ENCODE measurements at places on chromosomes 16 and 17. TPM values are rescaled to one million over a fixed set of nuclear protein-coding genes. Genes with fewer than 3 reads are reported as not detected.

The DPEP2 gene
- not detected for total RNA-seq

The LGALS9C gene
- total RNA-seq: not detected

The TBC1D3K gene
- not detected for total RNA-seq

The CACNG5 gene
- not detected for total RNA-seq

The BRIP1 gene
- total RNA-seq: 31.4 TPM

The CCDC182 gene
- not detected for total RNA-seq

GRCh38 chr17:58305626-58306025, 23.0 kb downstream of the TSPOAP1 start:
- no peak for DNase-seq

- DNase-seq: no peak
Measured at GRCh38 chr16:23055481-23055880, 93.8 kb downstream of the USP31 start.

DNA sequence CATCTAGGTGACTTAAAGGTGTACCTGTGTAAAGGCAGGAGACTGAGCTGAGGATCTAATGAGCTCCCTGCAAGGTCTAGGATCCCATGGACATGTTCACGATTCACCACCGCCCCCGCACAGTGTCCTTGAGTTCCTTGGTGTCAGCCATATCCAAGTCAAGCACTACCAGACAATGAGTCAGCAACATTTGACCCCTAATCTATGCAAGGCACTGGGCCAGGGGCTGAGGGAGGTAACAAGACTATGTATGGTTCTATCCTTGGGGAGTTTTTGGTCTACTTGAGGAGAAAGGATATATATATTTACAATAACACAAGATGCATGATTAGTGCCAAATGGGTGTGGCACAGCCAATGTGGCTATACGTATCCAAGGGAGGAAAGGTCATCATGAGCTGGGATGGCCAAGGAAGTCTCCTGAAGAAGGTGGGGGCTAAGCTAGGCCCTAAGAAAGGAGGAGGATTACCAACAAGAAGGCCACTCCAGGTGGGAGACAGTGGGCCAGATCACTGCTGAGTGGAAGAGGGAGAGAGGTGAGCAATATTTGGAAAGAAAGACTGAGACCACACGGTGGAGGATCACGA, 35.0 kb downstream of the ITGB3 start:
- DNase-seq: no peak

GRCh38 chr17:34719569-34719968, 140.2 kb downstream of the TMEM132E start:
- DNase-seq: no peak

GRCh38 chr17:72176951-72177660, 56.3 kb downstream of the SOX9 start:
- no peak for DNase-seq

DNA sequence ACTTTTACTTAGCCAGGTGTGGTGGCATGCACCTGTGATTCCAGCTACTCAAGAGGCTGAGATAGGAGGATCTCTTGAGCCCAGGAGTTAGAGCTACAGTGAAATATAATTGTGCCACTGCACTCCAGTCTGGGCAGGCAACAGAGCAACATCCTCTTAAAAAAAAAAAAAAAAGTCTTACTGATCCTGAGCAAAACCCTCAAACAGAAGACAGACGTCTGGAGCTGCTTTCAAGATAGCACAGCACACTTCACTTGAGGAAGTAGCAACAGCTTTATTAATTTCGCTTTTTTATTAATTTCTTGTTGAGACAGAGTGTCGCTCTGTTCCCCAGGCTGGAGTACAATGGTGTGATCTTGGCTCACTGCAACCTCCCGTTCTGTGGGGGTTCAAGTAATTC, 10.2 kb upstream of the GGA2 start:
- DNase-seq: no peak

GRCh38 chr16:29665294-29666077, 2.4 kb downstream of the SPN start:
- no peak for DNase-seq

DNA sequence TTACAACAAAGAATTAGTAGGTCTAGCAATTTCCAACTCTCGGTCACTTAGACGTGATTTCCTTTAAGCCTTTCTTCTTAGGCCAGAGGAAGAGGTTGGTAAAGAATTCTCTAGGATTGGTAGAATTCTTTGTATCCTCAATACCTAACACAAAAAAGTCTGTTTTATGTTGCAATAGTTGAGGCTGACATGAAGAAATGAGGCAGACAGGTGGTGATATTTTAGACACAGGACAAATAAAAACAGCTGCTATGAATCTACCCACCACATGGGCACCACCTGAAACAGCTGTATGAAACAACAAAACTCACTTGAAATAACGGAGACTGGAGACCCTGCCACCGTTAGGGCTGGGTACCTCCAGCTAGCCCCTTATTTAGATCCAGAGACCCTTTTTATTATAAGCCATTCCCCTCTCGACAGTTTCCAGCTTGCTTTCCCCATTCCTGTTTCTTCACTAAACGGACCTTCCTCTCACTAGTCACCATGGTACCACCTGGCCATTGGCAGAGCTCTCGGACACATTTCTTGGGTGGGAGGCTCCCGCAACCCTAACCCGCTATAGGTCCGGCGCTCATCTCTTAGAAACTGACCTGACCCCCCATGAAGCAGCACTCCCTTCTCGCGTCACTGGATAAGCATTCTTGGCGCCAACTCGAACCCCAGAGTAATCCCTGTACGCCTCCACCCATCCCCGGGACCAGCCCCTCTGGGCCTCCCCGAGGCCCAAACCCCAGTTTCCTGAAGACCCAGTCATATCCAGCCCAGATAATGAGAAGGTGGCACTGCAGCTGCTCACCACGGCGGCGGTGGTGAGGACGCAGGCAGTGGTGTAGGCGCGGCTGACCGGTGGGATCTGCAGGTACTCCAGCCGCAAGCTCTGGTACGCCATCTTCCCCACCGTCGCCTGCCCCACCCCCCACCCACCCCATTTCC, at the start of gene DERL2:
DERL2 (minus strand) TSS at position 909 of the 936 bp plus-strand sequence; CDS start at position 892, 17 bp downstream.
- DNase-seq: no peak
